AG04449 (cell line): ENCODE measurements at places on chromosomes 5 and 9.

- no peak for DNase-seq
Measured at GRCh38 chr5:20694121-20694520, 706.1 kb upstream of the CDH18 start.

- no peak for DNase-seq
Measured at GRCh38 chr9:130423272-130423671, 21.5 kb upstream of the ASS1 start.

- no peak for DNase-seq
Measured at GRCh38 chr9:37904445-37905130, 661 bp upstream of the SLC25A51 start.

- DNase-seq: no peak
Measured at GRCh38 chr5:139842321-139842720, 46.7 kb downstream of the PSD2 start.

GRCh38 chr5:75368391-75368790, 31.4 kb downstream of the HMGCR start:
- DNase-seq: peak; percentile 14

DNA sequence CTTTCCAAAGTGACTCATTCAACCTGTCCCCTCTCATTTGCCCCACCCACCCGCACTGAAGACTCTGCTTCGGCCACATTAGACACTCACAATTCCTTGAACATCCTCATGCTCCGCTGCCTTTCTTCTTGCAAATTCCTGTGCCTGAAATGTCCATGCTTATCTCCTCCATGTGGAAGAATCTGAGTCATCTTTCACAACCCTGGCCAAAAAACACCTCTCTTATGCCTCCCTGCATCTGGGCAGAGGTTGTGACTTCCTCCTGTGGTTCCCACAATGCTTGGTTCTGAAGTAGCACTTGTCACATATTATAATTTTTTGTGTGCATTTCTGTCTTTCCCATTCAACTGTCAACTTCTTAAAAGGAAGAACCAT, 238.6 kb downstream of the ENC1 start:
- DNase-seq: no peak

DNA sequence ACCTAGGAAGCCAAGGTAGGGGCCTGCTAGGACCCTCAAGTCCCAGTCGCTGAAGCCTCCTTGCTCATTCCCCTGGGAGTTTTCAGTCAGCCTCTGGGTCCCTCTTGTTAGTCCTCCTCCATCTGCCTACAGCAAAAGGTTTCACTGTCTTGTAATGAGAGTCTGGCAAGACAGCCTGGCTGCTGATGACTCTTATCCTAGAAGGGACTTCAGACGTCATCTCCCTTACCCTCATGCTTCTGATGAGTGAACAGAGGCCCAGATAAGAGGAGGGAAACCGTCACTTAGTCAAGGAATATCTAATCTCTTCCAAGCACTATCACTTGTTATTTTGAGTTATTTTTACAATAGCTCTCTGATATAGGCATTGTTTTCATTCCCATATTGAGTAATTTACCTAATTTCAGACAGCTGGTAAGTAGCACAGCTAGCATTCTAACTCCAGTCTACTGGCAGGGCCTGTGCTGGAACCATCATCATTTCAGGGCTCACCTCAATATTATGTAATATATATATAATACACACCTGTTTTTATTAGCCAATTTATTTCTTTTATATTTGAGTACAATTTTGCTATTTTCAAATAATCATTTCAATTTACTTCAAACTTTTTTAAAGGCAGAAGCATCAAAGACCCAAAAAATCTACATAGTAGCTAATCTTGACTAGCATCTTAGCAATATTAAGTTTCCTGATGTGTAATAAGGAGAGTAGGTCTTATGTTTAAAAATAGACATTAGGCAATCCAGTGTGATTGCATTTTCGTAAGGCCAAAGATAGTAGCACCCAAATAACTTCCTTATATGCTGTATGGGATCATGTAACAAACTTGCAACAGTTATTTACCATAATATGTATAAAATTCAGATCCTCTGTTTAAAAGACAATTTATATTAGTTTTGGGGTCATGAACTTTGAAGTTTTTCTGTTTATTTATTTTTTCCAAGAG, 7.9 kb downstream of the CMYA5 start:
- peak; percentile 21 for DNase-seq

DNA sequence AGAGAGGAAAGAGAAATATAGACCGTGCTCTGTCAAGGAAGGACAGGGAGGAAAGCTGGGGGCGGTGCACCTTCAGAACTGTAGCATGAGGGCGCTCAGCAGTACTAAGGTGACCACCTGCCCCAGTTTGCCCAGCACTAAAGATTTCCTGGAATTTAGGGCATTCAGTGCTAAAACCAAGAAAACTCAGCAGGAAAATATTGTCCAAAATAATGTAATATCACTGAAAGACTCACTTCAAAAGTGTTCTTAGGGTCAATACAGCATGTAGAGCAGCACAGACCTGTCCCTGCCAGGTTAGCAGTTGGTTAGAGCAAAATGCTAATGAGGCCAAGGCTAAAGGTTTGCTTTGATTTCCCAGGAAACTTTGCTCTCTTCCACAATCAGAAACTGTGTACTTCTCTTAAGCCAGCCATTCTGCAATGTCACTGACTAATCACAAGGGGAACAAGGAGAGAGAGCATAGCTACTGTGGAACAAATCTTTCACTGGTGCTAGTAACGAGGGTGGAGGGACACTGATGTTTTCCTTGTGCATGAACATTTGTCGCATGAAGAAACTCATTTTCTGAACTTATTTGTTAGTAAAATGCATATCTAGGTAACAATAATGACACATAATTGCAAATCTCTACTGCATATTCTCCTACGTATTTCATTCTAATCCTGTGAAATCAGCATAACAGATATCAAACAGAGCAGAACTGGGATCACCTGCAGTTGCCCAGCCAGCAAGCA, 53.0 kb upstream of the GRAMD2B start:
- DNase-seq: no peak

DNA sequence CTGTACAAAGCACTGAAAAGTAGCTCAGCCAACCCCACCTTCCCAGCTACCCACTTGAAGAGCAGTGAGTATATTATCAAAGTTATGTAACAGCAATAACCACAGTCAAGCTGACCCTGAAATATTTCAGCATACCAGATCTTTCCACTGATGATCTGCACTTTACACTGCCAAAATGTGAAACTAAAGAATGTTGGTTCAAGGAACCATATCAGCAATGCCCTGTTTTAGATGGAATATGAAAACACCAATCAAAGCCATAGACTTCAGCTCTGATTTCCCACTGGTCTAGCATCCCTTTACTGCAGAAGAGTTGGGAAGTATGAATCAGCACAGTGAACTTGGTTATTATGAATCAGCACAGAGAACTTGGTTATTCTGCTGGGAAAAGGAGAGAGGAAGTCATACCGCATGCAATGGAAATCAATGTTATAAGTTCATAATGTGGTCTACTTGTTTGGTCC, 20.0 kb downstream of the CEMIP2 start:
- DNase-seq: peak; percentile 59

DNA sequence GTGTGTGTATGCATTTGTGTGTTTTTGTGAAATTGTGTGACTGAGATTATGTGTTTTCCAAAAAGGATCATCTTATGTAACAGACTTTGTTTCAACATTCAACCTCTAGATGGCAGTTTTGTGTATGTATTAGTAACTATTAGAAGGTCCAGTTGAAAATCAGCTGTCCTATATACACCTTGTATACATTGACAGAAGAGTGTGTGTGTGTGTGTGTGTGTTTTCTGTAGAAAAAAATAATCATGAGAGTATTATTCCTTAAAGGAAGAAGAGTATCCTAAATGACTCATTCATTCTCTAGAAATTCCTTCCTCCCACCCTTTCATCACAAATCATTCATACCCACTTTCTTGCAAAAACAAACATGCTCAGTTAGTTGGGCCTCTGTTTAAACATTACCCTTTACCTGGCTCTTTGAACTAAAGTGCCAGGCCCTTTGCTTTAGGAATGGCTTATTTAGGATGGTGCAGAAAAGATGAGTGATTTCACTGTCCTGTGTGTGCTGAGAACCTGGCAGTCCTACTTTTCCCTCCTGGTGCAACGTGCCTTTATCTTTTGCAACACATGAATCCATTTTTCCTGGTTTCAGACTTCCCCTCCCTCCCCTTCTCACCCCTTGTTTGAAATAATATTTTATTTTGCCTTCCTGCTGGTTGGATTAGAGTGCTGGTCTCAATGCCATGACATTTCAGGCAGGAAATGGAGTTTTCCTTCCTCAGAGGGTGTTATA, 152.2 kb downstream of the ARHGAP26 start:
- DNase-seq: no peak

GRCh38 chr5:39211773-39212172, 7.6 kb downstream of the FYB1 start:
- DNase-seq: no peak

- DNase-seq: no peak
Measured at GRCh38 chr9:126723807-126724172, 81.0 kb upstream of the ZBTB43 start.

- no peak for DNase-seq
Measured at GRCh38 chr9:75389101-75389500, 300.8 kb downstream of the OSTF1 start.

DNA sequence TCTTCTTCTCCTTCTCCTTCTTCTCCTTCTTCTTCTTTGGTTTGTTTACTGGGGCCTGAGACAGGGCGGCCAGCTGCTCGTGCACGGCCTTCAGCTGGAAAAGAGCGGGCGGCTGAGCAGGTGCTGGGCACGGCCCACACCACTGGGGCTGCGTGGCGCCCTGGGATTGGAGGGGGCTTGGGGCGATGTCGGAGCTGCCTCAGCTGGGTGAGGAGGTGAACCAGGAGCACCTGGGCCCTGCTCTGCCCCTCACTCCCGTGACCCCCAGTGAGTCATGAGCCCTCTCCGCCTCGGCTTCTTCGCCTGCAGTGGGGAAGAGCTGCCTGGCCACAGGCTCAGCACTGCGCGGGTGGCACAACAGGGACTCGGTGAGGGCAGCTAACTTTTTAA, 14.9 kb downstream of the BRD3OS start:
- no peak for DNase-seq

- DNase-seq: no peak
Measured at GRCh38 chr5:135569755-135570452, 8.9 kb downstream of the CXCL14 start.

DNA sequence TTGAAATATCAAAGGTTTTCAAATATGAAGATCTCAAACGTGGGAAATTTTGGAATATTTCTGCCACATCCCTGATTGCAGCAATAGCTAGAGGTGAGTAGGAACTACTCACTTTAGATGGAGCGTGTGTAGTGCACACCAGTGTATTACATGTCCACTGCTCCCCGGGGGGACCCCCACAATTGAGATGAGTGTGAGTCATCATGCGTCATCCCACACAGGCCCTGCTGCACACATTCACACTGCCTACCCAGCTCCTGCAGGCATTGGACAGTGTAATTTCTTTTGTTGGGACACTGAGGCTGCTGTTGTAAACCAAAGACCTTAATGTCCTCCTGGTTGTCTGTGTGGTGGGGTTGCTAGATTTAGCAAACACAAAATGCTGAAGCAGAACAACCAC, 280.0 kb downstream of the GAS1 start:
- DNase-seq: no peak

GRCh38 chr5:76252437-76252836, 150.6 kb upstream of the IQGAP2 start:
- no peak for DNase-seq

DNA sequence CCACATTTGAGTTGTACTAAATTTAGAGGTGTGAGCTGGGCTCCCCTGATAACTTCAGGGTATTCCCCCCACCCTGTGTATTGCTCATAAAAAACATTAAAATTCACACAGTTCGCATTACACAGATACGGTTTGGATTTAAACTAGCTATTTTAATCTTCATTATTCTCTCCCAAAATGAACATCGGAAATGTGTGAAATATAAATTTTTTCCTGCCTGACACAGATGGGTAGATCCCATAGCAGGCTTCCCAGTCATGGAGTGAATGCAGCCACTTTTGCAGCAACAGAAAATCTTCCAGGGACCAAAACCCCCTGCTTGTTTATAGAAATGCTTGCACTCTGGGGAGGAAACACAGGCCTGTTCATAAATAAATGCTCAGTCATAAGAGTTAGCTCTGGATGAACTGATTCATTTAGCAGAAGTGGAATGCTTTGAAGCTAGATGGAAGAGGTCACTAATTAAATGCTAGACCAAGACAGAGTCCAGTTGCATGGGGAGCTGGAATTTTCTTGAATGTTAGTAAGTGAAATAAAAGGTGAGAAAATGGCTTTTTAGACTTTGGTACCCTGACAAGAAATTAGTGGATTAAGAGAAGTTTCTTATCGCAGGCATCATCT, 115.6 kb downstream of the PDE8B start:
- DNase-seq: no peak

GRCh38 chr9:22208846-22209585, 199.9 kb upstream of the CDKN2B start:
- DNase-seq: no peak

GRCh38 chr9:108297073-108297472, 558.7 kb downstream of the ACTL7B start:
- peak; percentile 49 for DNase-seq

DNA sequence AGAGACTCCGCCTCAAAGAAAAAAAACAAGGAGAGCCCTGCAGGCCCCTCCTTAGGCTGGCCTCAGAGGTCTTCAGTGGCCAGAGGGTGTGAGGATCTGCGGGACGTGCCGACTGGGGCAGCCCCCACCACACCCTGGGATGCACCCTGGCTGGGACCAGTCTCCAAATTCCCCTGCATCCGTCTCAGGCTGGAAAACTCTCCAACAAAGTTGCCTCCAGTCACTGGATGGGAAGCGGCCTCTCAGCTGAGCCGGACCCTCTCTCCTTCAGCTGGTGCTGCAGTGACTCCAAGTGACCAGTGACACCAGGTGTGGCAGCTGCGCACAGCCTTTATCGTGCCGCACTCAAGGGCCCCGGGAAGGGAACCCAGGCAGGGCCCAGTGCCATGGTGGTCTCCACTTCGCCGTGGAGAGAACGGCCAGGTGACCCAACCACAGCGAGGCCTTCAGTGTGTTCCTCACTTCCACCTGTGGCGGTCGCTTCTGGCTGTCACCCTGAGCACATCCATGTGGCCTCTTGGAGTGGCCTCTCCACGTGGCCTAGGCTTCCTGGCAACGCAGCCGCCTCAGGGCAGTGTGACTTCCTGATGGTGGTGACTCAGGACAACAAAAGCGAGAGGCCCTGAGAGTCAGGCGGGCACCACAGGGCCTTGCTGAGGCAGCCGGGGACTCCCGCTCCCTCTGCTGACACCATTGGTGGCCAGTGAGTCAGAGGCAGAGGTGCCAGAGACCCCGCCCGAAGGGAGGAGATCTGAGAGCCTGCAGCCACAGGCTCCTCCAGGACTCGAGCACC, 19.3 kb upstream of the CAMSAP1 start:
- DNase-seq: no peak

GRCh38 chr5:64347309-64347708, 158.5 kb upstream of the RGS7BP start:
- DNase-seq: no peak

DNA sequence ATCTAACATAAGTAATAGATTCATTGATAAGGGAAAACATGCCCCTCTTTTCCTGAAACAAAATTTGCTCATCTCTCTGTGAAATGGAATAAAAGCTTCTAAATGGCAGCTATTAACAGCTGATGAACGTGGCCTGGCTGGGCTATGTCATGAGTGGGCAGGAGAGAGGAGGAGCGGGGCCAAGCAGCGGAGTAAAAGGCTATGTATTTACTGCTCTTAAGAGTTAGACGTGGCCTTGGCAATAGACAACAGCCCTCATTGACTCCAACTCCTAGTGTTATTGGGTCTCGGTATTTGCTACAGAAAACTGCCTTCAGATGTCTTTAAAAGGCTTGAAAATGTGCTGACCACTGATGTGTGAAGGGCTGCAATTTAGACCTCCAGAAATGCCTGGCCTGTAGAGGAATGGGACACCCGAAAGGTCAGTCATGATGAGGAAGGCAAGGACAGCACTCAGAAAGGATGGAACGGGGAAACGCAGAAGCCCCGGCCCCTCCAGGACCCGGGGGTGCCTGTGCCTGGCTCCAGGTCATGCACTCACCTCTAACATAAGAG, 116.8 kb downstream of the PDZD2 start:
- no peak for DNase-seq
